ENCODE measurements at places on chromosomes 2 and 18.

DNA sequence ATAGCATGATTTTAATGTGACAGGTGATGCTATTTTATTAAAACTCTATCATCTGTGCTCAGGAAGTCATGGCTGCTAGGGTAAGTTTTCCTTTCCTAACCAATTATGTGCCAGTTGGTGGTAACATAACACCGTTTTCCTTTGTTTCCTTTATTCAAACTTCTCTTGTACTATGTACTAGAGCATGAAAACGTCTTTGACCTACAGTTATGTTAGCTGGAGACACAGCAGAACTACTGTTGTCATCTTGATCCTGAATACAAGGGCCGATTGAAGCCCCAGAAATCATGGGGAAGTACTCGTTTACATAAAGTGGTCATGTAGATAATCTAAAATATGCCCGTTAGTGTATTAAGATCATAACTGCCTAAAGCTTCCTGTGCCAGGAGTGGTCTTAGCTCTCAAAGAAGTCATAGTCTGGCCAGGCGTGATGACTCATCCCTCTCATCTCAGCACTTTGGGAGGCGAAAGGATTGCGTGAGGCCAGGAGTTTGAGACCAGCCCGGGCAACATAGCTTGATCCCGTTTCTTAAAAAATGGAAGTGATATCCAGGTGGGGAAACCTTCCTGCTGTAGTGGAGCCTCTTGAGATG is 20.5 kb downstream of the NEDD4L start:
- DNase-seq, result no peak

GRCh38 chr2:143603035-143603655 is 473.9 kb downstream of the ARHGAP15 start:
- no peak for DNase-seq

DNA sequence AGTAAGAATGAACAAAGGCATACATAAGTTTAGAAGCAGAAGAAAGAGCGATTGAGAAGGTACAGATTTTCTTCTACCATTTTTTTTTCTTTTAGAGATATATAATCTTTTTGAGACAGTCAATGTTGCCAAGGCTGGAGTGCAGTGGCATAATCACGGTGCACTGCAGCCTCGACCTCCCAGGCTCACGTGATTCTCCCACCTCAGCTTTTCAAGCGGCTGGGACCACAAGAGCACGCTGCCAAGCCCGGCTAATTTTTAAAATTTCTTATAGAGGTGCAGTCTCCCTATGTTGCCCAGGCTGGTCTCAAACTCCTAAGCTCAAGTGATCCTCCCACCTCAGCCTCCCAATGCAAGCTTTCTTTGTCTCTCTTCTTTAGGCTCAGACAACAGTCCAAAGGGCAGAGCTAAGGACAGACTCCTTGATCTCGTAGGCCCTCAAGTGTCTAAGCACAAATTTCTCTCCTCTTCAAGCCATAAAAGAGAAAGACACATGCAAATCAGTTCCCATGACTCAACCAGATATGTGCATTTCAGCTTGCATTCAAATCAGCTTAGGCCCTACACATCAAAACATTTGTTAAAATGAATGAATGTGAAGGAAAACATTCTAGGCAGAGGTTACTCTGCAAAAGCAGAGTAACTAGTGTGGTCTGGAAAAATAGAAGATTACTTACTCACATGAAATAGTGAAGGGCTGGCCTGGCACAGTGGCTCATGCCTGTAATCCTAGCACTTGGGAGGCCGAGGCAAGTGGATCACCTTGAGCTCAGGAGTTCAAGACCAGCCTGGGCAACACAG is 18.0 kb downstream of the ITSN2 start:
- DNase-seq, result no peak

- no peak for DNase-seq
Measured at GRCh38 chr2:228916416-228917090, 354.5 kb downstream of the PID1 start.

DNA sequence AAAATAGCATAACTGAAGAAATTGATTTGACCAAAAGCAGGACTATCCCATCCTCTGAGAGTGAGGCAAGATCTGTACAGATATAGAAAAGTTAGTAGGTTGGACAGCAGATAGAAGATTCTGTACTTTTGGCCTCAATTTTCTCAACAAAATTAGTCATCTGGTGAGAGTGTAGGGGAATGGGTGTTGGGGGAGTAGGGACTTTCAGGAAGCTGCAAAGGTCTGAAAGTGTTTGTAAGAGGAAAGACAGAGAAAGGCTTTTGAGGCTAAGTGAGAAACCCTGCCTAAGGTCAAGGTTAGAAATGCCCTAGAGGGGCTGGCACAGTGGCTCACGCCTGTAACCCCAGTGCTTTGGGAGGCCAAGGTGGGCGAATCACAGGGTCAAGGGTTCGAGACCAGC is 40.3 kb downstream of the DAPL1 start:
- no peak for DNase-seq

DNA sequence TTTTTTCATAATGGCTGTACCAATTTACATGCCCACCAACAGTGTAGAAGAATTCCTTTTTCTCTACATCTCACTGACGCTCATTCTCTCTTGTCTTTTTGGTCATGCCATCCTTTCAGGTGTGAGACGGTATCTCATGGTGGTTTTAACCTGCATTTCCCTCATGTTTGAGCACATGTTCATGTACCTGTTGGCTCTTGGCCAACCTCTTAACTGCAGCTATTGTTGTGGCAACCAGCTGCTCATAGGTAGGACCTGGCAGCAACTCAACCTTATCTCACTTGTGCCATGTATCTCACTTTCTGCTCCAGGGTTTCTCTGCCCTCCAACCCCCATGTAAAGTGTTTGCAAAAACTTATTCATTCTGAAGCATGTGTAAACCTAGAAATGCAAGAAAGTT is 167.5 kb downstream of the UPP2 start:
- no peak for DNase-seq

DNA sequence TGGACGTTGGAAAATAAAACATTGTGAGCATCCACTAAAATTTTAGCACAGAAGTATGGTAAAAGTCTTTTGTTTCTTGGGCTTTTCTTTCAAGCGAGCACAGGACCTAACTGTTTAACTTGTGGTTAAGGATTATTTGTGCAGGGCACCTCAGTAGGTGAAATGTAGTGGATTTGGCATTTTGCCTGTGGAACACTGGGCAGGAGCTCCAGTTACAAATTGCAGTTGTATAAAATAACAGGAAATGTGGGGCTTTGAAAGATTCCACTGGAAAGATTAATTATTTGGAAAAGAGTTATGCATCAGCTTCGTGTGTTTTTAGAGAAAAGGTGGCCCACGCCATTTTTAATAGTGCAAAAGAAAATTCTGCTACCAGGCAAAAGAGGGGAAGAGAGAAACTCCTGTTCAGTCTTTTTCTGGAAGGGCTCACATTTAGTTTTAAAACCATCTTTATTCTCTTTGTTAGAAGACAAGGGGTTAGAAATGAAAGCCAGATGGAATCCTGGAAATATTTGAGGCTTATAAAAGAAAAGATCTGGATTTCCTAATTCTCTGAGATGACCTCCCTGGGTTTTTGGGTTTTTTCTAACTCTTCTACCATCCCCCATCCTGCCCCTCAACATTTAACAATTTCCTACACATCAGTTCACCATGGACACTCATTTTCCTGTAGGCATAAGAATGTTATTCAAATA is 144.3 kb upstream of the SERTAD2 start:
- DNase-seq, result no peak
